Immature natural killer cell (primary cell): ENCODE measurements at places on chromosomes 2 and 18. TPM values are rescaled to one million over a fixed set of nuclear protein-coding genes. Genes with fewer than 3 reads are reported as not detected.

ZNF804A gene
- not detected for polyA plus RNA-seq

DNA sequence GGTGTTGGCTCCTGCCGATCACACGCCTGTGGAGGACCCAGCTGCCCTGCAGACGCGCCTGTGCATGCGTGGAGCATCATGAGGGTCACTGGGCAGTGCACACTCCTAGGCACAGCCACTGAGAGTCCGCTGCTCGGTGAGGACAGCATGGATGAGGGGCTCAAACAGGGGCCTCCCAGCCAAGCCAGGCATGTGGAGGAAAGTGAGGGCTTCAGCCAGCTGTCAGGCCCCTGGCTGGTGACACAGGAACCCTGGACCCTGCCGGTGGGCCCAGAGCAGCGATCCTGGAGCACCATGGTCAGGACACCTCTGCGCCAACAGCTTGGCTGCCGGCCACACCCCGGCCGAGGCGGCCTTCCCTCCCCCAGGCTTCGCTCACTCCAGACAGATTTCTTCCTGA lies 171.2 kb downstream of the RTP5 start:
- no peak overlapping the region for H3K4me3 ChIP-seq
- H3K36me3 ChIP-seq: no peaks in the 10 kb centered on the region
- peaks cover 25% of the 10 kb centered on the region for H3K27me3 ChIP-seq

- H3K36me3 ChIP-seq: no peaks in the 10 kb centered on the region
- no peak for DNase-seq
- peaks cover 78% of the 10 kb centered on the region for H3K4me1 ChIP-seq
- H3K27me3 ChIP-seq: peaks cover 18% of the 10 kb centered on the region
Measured at GRCh38 chr2:54568876-54569321, 112.8 kb downstream of the SPTBN1 start.

C2orf76 gene
- 47.5 TPM for polyA plus RNA-seq

DNA sequence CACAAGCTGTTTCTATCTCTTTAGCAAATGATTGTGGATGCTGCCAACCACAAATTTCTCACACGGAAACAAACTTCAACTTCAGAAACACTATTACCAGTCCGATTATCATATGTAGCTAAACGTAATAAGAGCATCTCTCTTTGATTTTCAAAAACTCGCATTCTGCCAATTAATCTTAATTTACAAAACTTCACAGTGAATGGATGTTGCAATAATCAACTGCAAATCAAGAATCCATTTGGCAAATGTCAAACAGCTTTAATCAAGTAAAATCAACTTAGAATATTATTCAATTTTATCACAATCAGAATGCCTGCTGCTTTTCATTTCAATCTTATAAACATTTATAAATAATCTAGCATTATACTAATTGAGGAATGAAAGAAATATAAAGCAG lies 54.2 kb downstream of the DTNB start:
- peaks cover 21% of the 10 kb centered on the region for H3K36me3 ChIP-seq
- no peaks in the 10 kb centered on the region for H3K4me1 ChIP-seq
- H3K27me3 ChIP-seq: no peaks in the 10 kb centered on the region
- DNase-seq: no peak
